IPS DF 19.7 (cell line): ENCODE measurements at places on chromosomes 16 and 17.

DNA sequence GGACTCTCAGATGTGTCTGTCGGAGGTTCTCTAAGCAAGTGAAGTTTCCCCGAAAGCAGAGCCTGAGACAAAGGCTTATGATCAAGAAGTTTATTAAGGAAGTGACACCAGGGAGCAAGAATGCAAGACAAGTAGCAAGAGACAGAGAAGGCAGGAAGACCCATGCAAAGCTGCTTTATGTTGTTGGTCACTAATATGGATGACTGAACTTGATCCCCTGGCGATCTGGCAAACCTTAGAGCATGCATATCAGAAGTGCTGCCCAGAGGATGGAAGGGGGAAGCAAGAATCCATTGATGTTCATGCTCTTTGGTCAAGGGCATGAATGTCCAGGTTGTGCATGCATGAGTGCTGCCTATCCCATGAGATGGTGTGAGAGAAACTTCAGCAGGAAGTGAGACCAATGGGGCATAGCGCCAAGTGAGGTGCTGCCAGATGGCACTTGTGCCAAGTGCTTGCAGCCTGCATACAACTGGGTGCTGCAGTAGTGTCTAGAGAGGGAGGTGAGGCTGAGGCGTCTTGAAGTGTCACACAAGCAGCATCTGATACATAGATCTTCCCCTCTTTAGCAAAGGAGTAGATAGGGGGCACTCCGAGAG, 176.5 kb downstream of the SALL1 start:
- no peak for DNase-seq

DNA sequence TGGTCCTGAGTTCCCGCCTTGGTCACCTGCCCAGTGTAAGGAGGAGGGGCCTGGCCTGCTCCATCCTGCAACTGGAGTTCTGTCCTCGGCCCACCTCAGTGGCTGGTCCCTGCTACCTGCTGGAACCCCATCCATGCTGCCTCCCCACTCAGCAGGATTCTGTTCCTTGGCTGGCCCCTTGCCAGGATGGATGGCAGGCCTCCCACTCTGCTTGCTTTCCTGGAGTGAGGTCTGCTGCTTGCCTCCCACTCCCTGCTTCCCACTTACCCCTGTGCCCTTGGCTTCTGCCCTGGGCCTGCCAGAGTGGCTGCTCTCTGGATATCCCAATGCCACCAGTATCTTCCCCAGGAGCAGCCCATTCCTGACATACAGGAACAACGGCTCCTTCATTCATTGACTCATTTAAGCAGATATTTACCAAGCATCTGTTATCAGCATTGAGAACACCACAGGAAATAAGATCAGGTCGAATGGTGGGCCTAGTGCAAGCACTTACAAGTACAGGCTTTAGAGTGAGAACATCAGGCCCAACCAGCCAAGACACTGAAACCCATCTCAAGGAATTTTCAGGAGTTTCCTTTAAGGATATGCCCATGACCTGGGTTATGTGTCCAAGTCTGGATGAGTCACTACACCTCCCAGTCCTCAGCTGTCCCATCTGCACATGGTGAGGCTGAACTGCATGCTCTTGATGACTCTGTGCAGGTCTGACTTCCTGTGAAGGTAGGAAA, 17.0 kb upstream of the RPRML start:
- DNase-seq, result no peak

GRCh38 chr17:59914274-59914854, 21.4 kb downstream of the RPS6KB1 start:
- DNase-seq, result no peak

DNA sequence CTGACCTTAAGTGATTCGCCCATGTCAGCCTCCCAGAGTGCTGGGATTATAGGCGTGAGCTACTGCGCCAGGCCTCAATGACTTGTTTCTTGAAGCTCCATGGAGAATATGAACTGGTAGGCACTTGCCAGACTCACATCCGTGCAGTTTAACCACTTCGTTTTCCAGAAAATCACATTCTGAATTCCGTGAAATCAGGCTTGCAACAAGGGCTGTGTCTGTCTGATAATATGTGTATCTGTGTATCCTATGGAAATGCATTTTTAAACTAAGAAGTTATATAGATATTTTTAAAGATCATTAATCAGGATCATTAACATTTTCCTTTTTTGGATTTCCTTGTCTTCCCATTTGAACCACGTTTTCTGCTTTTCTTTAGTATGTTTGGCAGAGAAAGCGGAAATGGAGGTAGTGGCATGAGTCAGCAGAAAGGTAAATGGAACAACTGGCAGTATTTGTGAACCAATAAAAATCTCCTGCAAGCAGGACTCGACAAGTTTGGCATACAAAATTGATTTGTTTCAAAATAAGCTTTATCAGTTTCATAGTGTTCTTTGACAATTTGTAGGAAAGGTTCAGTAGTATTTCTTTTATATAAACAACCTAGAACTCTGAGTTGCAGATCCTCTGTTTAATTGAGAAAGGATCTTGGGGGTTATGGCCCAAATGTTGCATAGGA, 33.0 kb downstream of the USP10 start:
- DNase-seq, result no peak

DNA sequence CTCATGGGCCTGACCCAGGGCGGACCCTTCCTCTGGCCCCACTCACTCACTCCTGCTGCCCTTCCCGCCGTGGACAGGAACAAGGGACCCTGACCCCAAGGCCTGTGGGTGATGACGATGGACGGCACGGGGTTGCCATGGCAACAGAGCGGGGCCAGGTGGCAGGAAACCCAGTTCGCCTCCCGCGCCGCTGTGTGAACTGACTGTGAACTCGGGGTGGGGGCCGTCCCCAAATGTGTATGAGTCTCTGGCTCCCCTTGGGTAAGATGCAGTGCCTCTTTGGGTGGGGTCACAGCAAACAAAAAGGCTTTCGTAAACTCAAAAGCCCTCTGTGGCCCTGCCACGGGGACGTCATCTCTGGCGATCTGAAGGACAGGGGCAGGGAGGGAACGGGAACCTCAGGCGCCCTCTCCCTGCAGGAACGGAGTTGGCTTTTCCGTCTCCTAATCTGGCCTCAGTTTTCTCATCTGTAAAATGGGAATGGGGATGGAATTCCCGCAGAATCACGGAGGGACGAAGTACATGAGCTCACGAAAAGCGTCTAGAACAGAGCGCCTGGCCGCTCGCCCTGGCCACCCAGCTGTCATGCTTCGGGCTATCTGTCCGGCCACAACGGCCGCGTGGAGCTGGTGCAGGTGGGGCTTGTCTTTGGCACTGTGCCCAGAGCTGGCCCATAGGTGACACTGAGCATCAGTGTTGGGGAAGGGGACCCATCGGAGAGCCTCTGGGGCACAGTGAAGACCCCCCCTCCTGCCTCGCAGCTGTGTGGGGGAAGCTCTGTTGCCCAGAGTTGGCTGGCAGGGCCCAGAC, 44.9 kb upstream of the PABPN1L start:
- DNase-seq, result no peak

- no peak for DNase-seq
Observed at GRCh38 chr17:36136439-36136838, 32.8 kb downstream of the CCL4 start.

DNA sequence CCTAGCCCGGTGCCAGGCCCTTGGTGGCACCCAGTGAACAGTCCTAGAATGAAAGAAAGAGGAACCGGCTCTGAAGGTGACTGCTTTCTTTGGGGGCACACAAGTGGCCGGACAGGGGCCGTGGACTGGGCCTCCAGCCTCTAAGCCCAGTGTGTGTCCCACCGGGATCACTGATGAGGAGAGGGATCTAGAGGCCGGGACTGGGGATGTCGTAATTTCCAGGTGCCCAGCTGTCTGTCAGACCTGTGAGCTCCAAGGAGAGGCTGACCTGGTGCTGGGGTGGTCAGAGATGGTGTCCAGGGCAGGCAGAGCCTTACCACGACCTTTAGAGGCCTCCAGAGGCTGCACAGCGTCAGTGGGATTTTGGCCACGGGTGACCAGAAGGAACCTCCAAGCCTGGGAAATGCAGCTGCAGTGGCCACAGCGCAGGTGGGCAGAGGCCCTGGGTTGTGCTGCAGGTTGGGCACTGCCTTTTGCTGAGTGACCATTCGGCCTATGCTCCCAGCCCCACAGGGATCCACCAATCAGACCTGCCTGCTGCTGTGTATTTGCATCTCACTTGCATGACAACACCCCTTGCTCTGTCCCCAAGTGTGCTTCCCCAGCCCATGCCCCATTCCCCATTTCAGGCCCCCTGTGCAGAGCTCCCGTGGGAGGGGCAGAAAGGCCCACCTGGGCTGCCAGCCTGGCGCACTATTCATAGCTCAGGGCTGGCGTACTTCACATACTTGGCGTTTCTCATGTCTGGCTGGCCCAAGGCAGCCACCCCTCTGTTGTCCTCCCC, 12.5 kb downstream of the ARHGAP23 start:
- peak; percentile 84 for DNase-seq

DNA sequence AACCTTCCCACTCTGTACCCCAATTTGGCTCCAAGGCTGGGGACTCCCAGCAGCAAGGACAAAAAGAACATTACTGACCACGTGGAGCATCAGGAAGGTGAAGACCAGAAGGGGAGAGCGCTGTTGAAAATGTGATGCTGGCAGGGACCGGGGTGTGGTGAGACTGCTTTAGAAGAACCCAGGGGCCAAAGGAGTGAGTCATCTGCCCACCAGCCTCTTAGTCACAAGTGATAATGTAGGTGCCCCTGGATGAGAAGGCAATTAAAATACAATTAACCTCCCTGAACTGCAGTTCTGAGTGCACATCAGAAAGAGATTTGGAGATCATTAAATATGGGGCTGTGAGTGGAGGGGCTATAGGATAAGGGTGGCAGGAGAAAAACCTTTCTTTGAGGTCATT, 366.6 kb upstream of the CCL2 start:
- DNase-seq, result no peak

- DNase-seq, result no peak
Observed at GRCh38 chr17:64214950-64215349, 48.1 kb downstream of the TEX2 start.

- DNase-seq, result no peak
Observed at GRCh38 chr16:82864332-82865040, 237.7 kb downstream of the CDH13 start.

DNA sequence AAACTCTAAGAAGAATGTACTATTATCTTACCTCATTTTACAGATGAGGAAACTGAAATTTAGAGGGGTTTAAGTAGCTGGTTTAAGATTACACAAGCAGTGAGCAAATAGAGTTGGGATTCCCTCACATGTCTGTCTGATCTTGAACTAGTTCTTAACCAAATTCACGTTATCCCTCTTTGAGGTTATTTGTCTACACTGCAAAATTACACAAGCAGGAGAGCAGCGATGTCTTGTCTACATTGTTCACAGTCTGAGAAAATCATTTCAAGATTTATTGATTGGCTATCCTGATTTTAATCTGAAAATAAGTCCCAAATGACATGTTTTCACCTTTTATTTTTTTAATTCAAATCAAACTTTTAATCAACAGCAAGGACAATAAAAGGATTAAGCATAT, 56.9 kb downstream of the SOX9 start:
- DNase-seq, result no peak

GRCh38 chr16:80019395-80019794, 418.9 kb upstream of the MAF start:
- DNase-seq, result no peak

DNA sequence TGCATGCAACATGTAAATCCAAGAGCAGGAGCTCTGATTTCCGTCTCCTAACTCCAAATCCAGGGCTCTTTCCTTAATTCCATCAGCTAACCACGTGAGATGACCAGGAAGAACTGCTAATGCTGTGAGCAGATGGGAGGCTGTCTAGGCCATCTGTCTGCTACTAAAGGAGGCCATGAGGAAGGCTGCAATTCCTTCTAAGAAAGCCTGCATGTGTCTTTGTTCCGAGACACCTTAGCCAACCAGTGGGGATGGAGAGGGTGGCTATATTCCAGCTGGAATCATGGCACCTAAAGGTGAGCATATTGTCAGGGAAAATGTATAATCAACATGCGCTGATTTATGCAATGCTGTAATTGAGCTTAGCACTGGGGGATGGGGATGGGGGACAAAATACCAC, 267.2 kb upstream of the CDH5 start:
- DNase-seq, result no peak
